T-cell (primary cell): ENCODE measurements at places on chromosomes 7 and 10. TPM values are rescaled to one million over a fixed set of nuclear protein-coding genes. Genes with fewer than 3 reads are reported as not detected.

The ABCA13 gene
- not detected for total RNA-seq

DNA sequence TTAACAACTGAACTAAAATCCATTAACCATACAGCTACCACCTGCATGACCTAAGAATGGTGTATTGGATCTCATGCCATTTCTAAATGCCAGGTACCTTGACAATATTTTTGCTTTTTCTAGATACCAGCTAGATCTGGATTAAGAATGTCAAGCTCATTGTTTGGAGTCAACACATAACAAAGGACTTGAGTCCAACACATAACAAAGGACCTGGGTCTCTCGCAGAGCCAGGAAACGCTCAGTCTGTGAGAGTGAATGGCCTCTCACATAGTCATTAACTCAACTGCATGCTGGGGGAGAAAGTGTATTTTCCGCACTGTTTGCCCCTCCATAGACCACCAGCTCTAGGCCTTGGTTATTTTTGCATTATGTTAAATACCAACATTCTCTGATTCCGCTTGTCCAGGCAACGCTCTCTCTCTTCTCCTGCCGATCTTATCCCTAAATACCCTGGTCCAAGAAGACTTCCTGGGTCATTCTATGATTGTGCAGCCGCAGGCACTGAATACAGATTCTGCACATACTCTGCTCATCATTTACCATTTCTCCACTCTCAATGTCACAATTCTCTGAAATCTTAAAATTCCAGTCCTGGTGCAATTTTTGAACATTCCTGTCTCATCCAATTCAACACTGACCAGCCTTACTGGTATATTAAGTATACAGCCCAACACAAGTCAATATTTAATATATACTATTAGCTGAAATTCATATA is 31.2 kb downstream of the ITIH5 start:
- no peak for DNase-seq

The CAMK2B gene
- total RNA-seq = 0.35 TPM

DNA sequence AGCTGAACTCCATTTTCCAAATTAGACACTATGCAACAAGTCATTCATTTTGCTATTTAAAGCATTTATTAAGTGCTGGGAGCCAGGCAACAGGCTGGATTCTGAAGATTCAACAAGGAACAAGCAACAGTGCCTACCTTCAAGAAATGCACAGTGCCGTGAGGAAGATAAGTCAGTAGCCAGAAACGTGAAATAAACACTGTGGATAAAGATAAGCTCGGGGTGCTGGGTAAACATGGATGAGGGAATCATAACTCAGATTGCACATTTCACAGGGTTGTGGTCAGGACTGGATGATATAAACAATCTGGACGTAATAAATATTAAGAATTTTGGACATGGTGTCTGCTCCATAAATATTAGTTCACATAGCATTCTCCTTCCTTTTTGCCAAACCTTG is 259.3 kb downstream of the SFMBT2 start:
- no peak for DNase-seq

DNA sequence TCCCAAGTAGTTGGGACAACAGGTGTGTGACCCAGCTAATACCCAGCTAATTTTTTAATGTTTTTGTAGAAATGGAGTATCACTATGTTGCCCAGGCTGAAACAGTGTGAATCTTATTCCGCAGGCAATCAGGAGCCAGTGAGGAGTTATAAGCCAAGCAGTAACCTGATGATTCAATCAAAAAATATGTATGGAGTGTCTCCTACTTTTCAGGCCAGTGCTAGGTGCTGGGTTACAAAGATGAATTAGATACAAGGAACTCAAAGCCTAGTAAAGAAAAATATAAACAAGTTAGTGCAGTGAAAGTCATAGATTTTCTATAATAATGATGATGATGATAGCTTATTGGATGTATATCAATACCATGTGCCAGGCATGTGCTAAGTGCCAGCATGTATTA is 13.2 kb upstream of the IFRD1 start:
- DNase-seq = no peak

The SMO gene
- 1.7 TPM for total RNA-seq

DNA sequence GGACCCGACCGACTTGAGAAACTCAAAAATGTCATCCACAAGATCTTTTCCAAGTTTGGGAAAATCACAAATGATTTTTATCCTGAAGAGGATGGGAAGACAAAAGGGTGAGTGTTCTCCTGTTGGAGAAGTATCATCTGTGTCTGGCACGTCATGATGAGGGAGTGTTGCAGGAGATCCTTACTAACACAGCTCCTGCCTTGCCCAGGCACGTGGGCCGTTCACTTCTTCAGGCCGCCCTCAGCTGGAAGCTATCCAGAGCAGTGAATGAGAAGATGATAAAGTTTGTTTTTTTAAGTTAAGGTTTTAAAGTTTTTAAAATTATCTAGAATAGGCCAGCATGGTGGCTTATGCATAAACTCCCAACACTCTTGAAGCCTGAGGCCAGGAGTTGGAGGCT is 6.2 kb downstream of the EIF3B start:
- DNase-seq = no peak

DNA sequence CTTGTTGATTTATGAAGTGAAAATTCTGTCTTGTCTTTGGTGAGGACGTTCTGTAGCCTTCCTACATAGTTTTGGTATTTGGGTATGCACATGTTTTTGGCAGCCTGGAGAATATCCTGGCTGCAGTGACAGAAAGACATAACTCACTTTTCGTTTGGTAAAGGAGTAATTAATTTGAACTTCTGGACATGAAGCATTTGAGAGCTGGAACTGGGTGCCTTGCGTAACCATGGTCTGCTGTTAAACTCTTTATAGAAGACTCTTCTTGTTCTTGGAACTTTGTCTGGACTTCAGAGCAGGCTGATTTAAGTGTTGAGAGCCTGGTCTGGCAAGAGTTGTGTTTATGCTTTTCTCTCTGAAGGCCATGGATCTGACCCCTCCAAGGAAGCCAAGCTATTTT is 231.3 kb downstream of the LRMDA start:
- no peak for DNase-seq

DNA sequence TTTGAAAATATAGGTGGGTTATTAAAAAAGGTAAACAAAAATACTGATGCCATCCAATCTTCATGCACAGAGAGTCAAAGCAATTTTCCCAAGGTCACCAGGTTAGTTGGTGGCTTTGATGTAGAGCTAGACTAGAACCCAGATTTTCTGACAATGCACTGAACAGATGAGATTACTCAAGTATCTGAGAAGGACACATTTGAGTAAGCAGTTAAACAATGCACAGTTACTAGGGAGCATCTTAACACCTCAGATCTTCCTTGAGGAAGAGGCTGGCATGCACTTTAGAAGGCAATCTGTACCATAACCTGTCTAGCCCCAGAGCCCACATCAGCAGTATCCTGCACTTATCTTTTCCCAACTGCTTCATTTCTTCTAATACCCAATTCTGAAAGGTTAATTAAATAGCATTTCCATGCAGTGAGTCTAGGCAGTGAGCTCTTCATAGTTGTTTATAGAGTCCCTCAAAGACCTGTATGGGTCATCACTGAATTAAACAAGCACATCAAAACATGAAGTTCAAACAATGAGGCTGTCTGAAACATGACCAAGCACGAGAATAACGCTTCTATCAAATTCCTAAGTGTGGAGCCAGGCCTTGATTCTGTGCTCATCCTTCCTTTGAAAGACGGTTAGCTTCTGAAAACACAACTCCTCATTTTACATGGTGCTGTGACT is 38.2 kb upstream of the ANK3 start:
- no peak for DNase-seq

DNA sequence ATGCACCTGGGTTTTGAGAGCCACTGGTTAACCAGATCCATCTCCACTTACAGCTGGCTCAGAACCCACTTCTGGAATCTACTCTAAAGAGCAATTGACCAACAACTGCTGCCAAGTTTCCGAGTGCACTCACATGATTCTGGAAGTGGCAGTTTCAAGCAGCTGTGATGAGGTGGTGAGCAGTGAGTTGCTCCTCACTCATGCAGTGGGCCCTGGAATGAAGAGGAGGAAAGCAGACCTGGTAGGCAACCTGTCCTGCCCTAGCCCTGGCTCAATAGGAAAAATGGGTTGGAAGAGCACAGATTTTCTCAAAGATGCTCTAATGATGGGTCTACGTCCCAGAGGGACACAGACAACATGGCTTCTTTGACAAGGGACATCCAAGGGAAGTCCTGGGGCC is 70.7 kb upstream of the NPY start:
- no peak for DNase-seq

DNA sequence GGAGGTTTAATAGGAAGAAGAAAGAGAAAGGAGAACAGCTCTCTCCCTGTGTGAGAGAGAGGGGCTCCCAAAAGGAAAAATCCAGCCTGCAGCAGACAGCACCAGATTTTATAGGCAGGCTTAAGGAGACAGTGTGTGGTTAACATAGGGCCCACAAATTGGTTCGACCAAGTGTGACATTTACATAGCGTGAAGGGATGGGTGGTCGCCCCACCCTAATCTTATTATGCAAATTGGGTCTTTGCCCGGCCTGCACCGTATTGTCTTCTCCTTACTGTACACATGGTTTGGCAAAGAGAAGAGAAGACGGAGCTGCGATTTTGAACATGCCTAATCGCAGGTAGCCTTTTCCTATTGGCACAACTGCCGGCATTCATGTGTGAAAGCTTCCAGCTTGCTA is 756.3 kb downstream of the NXPH1 start:
- DNase-seq = no peak

- DNase-seq = no peak
These were observed 70.3 kb downstream of the CYTH3 start for GRCh38 chr7:6202117-6202516.

DNA sequence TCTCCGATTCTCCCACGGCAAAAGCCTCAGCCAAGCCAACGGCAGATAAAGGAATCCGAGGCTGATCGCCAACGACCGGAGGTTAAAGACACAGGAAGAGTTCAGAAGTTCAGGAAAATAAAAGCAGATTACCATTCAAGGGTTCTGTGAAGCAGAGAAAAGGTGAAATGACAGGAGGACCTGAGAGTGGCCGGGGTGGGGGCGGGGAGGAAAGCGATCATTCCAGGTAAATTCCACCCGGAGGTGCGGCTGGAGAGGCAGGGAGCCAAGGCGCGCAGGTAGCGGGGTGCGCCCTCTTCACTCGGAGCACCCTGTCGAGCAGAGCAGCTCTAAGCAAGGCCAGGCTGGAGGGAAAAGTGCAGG is 35.3 kb upstream of the SEPHS1 start:
- DNase-seq = no peak

- DNase-seq = no peak
These were observed 253.7 kb upstream of the PFKP start for GRCh38 chr10:2813693-2814092.

- no peak for DNase-seq
These were observed 579.2 kb upstream of the CELF2 start for GRCh38 chr10:10438335-10439100.

- DNase-seq = no peak
These were observed 1279.2 kb upstream of the AUTS2 start for GRCh38 chr7:68319061-68319460.

DNA sequence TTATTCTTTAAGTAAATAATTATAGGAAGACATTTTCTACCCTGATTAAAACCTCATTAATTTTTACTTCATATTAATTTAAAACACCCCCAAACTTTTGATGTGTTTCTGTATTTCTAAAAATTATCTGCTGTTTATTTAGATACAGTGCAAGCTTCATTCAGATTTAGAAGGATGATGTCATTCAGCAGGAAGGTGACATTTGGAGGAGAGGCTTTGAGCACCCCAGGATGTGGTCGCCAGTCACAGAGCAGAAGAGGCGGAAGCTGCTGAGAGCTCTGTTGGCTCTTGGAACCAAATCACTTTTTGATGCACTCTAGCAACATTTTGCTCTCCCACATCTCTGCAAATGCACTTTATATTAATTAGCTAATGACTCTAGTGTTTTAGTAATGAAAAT is 233.9 kb upstream of the CACNA2D1 start:
- DNase-seq = peak; percentile 66

GRCh38 chr10:116254422-116255155 is 18.4 kb downstream of the GFRA1 start:
- no peak for DNase-seq

GRCh38 chr7:131689662-131690234 is 133.3 kb upstream of the PODXL start:
- DNase-seq = no peak

The ELMO1 gene
- 111 TPM for total RNA-seq
